ENCODE measurements at places on chromosomes 2 and 18.

DNA sequence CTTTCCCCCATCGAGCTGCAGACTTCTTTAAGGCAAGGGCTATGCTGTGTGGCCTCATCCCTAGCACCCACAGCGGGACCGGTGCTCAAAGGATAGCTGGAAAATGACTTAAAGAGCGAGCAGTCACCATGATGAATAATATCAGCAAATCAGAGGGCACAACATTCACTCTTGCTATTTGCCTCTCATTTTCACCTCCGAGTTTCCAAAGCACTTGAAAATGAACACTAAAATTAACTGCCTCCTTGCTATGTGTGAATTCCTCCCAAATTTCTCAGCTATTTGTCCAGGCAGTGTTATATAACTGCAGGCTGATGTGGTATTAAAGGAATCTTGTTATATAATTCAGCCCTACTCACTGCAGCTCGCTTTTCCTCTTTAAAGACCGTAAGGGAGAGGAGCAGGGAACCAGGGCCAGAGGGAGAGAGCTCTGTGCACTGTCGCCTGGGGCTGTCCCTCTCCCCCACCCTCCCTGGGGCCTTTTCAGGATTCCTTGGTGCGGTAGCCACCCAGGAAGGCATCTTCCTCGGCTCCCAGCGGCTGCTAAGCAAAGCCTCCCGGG lies 1.4 kb downstream of the CYS1 start:
- DNase-seq = no peak

GRCh38 chr2:165563468-165564225 lies 94.1 kb downstream of the CSRNP3 start:
- no peak for DNase-seq

DNA sequence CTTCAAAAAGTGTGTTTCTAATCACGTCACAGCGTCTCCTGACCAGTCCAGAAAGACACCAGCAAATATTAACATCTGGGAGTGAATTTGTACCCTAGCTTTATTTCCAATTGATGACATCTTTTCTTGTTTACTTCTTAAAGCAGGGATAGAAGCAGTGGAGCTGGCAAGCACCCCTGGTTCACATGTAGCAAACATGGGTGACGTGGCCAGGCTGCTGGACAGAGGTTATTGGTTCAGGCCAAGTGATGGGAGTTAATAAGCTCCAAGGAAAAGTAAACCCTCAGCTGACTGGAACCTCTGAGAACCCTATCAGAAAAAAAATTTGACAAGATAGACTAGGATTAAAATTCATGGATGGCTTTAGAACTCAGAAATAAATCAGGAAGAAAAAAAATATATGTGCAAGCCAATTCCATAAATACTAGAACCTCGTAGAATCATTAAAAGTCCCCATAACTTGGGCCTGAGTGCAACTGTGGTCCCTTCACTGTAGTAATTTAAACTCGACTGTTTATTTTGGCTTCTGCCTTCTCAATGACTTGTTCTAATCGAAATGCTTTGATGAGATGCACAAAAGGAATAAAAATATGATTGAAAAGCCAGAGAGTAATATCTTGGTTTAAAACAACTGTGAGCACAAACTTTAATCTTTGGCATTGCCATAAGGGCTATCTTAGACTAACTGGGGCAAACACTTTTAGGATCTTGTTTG lies 121.5 kb upstream of the CTAGE1 start:
- DNase-seq = no peak

GRCh38 chr2:152094014-152094413 lies 4.8 kb downstream of the CACNB4 start:
- DNase-seq = no peak

- no peak for DNase-seq
Observed at GRCh38 chr2:170498619-170499018, 216.5 kb upstream of the SP5 start.

DNA sequence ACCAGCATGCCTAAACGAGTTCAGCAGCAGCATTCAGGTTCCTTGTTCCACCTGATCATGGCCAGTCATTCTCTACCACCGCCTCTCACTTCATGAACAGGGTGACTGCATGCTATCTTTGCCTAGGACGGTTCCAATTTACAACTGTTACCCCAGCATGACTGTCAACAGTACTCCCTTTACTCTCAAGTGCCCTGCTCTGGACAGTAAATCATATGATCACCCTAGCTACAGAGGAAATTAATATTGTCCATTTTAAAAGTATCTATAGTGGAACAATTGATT lies 25.7 kb downstream of the MGAT4A start:
- no peak for DNase-seq

- no peak for DNase-seq
Observed at GRCh38 chr2:159462201-159462785, 154.1 kb downstream of the BAZ2B start.

DNA sequence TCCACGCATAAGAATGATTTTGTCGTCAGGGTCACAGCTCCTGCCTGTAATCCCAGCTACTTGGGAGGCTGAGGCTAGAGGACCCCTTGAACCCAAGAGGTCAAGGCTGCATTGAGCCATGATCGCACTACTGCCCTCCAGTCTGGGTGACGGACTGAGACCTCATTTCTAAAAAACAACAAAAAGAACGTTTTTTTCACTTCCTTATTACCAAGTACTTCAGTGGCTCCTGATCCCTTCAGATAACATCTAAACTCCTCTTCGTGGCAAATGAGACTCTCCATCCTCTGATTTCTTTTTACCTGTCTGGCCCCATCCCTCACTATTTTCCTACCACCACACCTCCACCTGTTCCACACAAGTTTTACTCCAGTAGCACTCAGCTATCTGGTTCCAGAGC lies 105.4 kb upstream of the TLK1 start:
- no peak for DNase-seq

- DNase-seq = no peak
Observed at GRCh38 chr2:241219856-241220356, 31.4 kb downstream of the ANO7 start.

GRCh38 chr2:16069663-16069932 lies 129.2 kb downstream of the MYCN start:
- DNase-seq = no peak

- DNase-seq = no peak
Observed at GRCh38 chr2:61911510-61911909, 6.0 kb downstream of the COMMD1 start.

- DNase-seq = no peak
Observed at GRCh38 chr2:170255971-170256370, 78.0 kb downstream of the MYO3B start.

DNA sequence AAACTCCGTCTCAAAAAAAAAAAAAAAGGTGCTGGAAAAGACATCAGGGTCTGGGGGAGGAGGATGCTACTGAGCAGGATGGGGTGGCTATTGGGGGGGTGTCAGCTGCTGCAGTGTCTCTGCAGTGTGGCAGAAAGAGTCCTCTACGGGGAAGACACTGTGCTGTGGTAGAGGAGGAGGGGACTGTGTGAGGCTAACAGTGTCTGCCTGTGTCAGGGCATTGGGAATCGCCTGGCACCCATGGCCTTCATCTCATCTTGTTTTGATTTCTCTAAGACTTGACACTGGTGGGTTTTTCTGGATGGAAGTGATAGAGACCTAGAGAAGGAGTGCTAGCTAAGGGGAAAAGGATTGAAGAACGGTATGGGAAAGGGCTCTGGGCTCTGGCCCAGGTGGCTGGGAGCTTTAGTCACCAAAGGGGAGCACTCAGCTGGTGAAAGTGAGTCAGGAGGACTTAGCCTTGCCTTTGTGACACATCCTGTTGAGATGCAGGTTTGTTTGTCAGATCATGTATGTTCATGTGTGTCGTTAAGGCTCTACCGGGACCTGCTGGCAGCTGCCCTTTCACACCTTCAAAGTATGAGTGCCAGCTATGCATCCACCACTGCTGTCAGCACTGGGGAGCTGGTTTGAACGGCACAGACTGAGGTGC lies 58.0 kb downstream of the FARP2 start:
- DNase-seq = no peak

DNA sequence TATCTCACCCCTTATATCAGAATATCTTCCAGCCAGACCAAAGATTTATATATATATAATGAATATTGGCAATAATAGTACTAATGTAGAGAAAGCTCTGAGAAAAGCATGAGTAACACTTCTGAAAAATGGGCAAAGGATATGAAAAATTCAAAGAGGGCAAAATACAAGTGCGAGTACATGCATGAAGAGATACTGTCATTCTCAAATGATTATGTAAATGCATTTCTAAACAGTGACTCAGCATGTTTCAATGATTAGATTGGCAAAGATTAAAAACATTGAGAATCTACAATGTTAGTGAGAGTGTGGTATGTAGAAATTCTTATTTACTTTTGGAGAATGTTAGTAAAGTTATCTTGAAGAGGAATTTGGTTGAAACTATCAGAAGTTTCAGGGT lies 118.3 kb upstream of the NEDD4L start:
- no peak for DNase-seq

DNA sequence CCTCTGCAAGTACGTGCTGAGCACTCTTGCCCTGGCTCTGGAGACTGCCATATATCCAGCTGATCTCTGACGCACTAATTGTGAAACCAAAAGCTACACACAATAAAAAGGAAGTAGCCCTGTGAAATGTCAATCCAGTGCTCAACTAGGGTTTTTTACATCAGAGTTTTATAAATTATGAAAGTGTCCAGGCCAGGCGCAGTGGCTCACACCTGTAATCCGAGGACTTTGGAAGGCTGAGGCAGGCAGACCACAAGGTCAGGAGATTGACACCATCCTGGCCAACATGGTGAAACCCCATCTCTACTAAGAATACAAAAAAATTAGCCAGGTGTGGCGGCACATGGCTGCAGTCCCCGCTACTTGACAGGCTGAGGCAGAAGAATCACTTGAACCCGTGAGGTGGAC lies 24.5 kb upstream of the PEX13 start:
- no peak for DNase-seq

DNA sequence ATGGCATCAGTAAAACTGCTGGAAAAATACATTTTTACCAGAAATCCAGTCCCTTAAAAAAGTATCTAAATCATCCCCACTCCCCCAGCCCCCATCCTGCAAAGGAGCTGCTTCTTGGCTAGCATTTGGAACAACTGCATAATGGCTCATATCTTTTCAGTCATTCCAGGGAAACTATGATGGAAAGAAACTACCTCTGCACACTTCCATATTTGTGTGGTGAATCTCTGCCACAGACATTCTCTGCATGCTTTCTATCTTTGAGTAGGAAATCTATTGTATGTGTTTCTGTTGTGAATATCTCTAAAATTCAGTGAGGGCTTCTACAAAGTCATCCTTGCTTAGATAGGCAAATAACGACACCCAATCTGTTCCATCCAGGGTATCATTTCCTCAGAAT lies 632.3 kb downstream of the LRP1B start:
- no peak for DNase-seq

GRCh38 chr2:85130407-85130806 lies 2.8 kb upstream of the TCF7L1 start:
- no peak for DNase-seq

GRCh38 chr18:43964666-43965065 lies 687.4 kb upstream of the SYT4 start:
- DNase-seq = no peak

- peak; percentile 9 for DNase-seq
Observed at GRCh38 chr2:170814533-170815230, 2.0 kb upstream of the GAD1 start.

DNA sequence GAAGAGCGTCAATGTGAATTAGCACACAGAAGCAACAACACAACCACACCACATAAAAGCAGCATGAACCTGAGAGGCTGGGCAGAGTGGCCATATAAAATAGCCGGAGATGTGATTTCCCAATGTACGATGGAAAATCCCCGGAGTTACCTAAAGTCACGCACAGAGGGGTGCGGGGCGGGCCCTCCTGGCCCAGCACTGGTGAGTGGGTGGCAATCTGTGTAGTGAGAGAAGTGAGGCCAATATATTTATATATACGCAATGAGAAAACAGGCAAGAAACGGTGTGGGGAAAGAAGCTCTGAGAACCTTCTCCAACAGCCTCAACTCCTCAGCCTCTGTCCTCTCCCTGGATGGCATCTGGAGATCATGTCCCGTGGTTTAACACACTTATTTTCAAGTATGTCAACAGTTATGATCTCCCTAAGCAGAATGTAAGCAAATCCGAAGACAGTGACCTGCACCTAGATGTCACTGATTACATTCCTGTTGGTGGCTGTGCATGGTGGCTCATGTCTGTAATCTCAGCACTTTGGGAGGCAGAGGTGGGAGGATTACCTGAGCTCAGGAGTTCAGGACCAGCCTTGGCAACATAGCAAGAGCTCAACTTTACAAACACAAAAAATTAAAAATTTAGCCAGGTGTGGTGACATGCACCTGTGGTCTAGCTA lies 41.6 kb downstream of the CRACDL start:
- no peak for DNase-seq

GRCh38 chr18:8296886-8297616 lies 312.2 kb upstream of the RAB12 start:
- no peak for DNase-seq

GRCh38 chr2:186241874-186242273 lies 244.2 kb upstream of the ZC3H15 start:
- no peak for DNase-seq

GRCh38 chr2:91477731-91478672 lies 2786.5 kb downstream of the RPIA start:
- DNase-seq = no peak

GRCh38 chr2:188776634-188777033 lies 197.5 kb upstream of the COL3A1 start:
- DNase-seq = no peak

DNA sequence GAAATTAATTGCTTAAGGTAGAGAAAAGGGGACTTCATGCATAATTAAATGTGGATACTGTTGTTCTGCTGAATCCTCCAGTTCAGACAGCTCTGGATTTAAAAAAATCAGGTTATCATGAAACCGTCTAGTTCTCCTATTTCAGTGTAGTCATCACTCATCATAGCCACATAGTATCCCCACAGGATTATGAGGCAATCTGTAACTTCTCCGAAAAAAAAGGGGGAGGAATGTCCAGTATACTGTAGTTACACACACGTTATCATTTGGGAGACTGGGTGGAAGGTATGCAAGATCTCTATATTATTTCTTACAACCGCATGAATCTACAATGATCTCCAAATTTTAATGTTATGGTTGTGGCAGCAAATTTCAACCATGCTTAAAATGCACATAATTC lies 114.0 kb downstream of the HIBCH start:
- DNase-seq = no peak

DNA sequence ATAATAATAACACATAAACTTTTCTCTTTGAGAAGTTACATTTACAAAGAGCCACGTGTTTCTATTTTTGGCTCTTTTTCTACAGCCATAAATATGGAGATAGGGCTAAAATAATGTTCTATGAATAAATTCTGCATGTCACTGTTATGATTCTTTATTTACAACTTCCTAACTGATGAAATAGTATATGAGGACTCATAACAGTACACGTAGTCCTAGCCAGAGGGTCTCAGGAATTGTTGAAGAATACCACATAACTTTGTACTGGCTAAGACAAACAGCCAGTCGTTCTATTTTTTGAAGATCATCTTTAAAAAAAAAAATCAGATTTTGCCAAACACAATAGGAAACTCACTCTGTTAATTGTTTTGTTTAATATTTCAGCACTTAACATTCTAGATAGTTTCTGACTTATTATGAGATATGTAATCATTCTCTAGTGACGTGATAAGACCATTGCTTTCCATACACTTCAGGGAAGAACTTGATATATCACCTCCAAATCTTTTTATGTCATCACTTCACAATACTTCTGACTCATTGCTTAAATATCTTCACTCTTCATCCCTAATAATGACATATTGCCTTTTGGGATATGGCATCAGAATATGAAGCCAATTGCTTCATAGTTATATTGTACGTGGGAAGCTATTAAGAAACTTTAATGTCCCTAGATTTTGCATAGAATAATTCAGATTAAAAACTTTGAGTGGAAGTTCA lies 256.1 kb downstream of the XIRP2 start:
- no peak for DNase-seq

- no peak for DNase-seq
Observed at GRCh38 chr2:223614534-223614933, 12.4 kb upstream of the SCG2 start.

Measured in CD4-positive, alpha-beta T cell (primary cell).